Stimulated activated CD8-positive, alpha-beta memory T cell treated with anti-CD3 and anti-CD28 coated beads, Interleukin-4, amount 100 ng/mL, for 1 hour (primary cell): ENCODE measurements at places on chromosomes 12 and 14.

GRCh38 chr12:80659512-80660063, 47.8 kb upstream of the MYF6 start:
- no peak for DNase-seq

DNA sequence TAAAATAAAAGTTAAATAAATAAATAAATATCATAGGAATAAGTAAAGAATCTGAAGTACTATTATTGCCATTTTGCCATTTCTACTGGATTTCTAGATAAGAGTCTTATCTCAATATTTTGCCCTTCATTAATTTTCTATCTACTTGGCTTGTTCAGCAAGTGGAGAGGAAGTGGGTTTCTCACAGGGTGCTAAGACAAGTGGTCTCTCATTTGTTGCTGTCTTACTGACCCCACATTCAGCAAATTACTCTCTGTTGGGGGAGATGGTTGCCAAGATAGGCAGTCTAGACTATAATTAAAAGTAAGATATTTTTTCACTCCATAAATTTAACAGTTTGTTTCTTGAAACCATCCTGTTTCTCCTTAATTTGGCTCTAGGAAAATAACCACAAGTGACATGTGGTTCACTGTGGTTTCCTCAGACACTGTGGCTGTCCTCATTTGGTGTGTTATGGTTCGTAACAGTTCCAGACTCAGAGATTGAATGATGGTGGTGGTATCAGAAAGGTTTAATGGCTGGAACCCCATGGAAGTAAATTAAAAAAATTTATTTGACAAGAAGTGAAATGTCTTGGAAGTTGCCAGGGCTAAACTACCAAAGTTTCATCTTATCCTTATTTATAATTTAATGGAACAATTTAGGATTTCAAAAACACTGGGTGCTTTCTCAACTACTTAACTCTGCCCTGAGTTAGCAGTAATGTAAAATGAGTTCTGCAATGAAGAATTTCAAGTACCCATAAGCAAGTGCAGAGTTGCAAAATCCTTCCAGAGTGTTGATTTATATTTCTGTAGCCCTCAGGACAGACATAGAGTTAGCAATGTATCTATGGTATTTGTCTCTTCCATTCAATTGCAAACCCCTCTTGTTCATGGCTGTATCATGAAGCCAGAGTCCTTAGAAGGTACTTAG, 214.8 kb downstream of the MSRB3 start:
- no peak for DNase-seq

DNA sequence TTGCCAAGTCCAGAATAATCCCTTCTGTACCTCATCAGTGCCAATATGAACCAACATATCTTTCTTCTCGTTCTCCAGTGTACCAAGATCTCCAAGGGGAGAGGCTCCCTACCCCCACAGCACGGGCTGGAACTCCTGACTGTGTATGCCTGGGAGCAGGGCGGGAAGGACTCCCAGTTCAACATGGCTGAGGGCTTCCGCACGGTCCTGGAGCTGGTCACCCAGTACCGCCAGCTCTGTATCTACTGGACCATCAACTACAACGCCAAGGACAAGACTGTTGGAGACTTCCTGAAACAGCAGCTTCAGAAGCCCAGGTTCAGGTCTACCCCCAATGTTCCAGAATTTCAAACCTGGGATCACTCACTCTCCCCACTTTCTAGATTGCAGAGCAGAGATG, 10.5 kb upstream of the OAS2 start:
- DNase-seq: no peak

GRCh38 chr12:49304161-49304560, 9.2 kb downstream of the PRPH start:
- DNase-seq: no peak

DNA sequence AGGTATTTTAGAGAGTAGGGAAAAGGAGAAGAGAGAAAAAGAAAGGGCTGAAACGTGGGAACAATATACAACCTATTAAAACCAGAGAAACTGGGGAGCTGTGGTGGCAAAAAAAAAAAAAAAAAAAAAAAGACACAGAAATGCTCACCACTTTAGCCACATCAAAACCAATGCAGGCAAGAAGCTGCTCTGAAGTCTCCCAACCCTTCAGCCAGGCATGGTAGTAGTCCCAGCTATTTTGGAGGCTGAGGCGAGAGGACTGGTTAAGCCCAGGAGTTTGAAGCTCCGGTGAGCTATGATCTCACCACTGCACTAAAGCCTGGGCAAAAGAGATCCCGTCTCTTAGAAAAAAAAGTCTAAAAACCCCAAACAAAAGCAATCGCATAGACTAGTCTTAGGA, 33.2 kb downstream of the DENND5B start:
- DNase-seq: no peak
